Fibroblast of gingiva (primary cell): ENCODE measurements at places on chromosomes 11 and 22.

DNA sequence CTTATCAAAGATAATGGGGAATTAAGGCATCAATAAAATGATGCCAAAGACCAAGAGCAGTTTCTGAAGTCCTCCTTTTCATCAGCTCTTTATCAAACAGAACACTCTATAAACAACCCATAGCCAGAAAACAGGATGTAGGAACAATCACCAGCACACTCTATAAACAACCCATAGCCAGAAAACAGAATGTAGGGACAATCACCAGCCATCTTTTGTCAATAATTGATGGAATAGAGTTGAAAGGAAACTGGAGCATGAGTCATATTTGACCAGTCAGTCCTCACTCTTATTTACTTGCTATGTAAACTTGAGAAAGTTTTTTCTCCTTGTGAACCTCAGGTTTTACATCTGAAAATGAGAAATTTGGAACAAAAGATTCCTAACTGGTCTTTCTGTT lies 10.0 kb downstream of the MS4A2 start:
- DNase-seq = no peak

DNA sequence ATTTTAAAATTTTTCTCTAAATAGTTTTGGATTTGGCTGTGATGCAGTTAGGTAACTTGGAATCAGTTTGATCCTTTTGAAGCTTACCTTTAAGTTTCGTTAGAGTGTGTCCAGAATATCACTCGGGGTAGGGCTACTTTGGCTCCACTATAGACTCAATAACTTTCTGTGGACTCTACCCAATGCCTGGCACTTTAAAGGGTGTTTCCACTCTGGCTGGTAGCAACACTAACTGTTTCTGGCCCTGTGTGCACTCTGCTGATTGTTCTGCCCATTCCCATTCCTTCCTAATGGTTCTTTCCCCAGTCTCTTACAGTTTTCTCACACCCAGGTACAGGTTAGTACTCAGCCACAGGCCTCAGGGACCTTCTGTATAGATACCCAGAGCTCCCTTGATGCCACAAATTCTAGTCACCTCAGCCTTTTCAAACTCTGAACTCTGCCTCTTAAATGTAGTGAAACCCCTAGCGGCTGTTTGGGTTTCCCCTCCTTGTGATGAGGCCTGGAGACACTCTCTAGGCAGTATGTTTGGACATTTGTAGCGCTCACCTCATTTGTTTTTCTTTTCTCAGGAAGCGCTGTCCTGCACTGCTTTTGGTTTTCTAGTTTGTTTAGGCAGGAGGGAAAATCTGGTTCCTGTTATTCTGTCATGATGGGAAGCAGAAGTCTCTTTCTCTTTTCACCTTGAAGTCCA lies 16.8 kb downstream of the CUL5 start:
- no peak for DNase-seq

GRCh38 chr11:114156131-114156581 lies 96.6 kb downstream of the ZBTB16 start:
- DNase-seq = no peak

- DNase-seq = peak; percentile 21
These were observed 152.0 kb upstream of the SYN3 start for GRCh38 chr22:33209930-33210784.

GRCh38 chr11:8959546-8960166 lies 4.6 kb downstream of the TMEM9B start:
- DNase-seq = peak; percentile 78

- peak; percentile 88 for DNase-seq
These were observed 125.4 kb downstream of the CASP12 start for GRCh38 chr11:104772806-104773241.

DNA sequence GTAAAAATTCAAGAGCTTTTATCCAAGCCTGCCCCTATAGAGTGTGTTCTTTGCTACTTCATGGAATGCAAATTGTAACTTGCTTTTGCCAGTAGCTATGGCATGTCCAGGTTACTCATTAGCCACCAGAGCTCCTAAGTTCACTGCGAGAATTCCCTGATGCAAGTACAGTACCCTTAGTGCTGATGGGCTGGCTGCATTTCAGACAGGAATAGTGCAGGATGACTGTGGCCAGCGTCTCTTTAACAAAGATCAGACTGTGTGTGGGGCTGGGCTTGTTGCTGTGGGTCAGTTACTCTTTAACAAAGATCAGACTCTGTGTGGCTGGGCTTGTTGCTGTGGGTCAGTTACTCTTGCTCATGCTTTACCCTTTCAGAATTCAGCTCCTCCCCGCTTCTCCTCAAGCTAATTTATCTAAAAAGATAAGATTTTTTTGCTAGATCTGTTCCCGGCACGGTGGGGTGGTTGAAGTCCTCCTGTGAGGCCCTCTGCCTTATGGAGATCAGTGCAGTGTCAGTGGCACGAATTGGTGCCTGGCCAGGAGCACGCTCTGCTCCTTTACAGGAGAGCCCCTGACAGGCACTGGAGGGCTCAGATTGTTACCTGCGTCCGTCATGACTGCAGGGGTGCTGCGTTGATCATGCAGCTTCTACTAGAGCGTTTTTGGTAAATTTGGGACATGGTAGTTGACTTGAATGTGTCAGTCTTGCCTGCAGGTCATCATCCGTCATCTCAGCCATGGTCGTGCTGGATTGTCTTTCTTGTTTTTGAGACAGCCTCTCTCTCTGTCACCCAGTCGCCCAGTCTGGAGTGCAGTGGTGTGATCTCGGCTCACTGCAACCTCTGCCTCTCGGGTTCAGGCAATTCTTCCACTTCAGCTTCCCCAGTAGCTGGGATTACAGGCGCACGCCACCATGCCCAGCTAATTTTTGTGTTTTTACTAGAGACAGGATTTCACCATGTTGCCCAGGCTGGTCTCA lies 27.0 kb downstream of the AP2A2 start:
- DNase-seq = no peak

- DNase-seq = no peak
These were observed 78.4 kb upstream of the MTMR2 start for GRCh38 chr11:96002339-96002738.

DNA sequence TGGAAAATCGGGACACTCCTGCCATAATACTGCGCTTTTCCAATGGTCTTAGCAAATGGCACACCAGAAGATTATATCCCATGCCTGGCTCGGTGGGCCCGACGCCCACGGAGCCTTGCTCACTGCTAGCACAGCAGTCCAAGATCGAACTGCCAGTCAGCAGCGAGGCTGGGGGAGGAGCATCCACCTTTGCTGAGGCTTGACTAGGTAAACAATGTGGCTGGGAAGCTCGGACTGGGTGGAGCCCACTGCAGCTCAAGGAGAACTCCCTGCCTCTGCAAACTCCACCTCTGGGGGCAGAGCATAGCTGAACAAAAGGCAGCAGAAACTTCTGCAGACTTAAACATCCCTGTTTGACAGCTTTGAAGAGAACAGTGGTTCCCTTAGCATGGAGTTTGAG lies 15.6 kb downstream of the PTH start:
- no peak for DNase-seq

- DNase-seq = no peak
These were observed 244.1 kb upstream of the API5 start for GRCh38 chr11:43067681-43068080.

DNA sequence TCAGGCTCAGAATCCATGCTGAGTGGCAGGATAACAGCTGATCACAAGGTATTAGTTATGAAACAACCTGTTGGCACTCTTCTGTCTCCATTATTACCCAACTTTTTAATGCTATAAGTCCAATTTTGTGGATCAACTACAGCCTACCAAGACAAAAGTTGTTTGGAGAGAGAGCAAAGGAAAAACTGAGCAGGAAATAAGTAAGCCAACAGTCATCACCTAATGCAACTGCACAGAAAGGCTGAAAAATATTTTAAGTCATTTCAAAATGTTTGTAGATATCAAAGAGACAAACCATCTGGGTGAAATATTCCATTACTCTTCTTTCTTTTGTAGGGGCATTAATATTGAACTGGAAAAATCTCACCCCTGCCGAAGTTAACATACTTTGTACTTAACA lies 41.6 kb downstream of the FDX1 start:
- peak; percentile 54 for DNase-seq

- no peak for DNase-seq
These were observed 75.9 kb downstream of the PARVA start for GRCh38 chr11:12453243-12453642.

- no peak for DNase-seq
These were observed 2.0 kb downstream of the NTM start for GRCh38 chr11:131372234-131372962.

DNA sequence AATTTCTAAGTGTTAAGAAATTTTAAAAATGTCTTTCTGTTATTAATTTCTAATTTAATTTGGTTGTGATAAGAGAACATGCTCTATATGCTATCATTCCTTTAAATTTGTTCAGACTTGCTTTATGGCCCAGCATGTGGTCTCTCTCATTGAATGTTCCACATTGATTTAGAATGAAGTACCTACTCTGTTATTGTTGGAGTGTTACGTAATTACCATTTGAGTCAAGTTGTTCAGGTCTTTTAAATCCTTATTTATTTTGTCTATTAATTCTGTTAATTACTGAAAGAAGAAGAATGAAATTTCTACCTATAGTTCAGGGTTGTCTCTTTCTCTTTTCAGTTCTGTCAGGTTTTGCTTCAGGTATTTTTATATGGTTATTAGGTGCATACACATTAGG lies 57.0 kb downstream of the PRMT3 start:
- no peak for DNase-seq

- no peak for DNase-seq
These were observed 77.4 kb downstream of the SOX6 start for GRCh38 chr11:16278979-16279378.

DNA sequence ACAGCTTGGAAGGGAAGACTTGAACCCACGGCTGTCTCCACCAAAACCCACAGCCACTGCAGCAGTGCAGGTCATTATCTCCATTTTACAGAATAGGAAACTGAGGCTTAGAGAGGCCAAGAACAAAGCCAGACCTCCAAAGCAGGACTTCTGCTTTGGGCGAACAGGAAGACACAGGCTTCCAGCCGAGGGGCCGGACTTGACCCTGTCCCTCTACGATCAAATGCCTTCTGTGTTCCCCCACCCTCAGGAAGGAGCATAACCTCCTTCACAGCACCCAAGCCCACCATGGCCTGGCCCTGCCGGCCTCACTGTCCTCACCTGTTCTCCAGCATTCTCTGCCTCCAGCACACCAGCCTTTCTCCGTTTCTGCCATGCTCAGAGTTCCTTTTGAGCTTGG lies 15.8 kb downstream of the IGLL1 start:
- DNase-seq = no peak

DNA sequence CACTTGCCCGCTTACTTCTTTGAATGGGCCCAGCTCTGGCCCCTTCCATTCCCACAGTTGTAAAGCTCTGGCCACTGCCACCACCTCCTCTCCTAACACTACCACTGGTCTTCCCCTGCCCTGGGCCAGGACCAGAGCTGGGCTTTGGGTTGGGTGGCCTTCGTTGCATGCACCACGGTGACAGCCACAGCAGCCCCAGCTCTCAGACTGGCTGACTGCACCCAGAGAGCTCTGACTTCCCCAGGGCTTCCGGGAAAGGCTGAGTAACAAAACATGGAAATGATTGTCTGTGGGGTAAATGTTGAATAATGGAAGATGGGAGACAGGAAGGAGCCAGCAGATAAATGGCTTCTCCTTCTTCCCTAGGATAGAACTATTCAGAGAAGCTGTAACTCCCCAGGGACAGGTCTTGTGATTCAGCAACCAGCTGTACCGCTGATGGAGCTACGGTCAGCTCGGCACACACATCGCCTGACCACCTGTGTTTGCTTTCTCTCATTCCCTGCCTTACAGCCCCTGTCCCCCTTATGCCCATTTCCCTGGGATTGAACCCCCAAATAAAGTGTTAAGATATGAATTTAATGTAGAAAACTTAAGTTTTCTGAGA lies 27.6 kb downstream of the SCN4B start:
- no peak for DNase-seq

GRCh38 chr11:63821411-63821810 lies 8.2 kb downstream of the SPINDOC start:
- no peak for DNase-seq

DNA sequence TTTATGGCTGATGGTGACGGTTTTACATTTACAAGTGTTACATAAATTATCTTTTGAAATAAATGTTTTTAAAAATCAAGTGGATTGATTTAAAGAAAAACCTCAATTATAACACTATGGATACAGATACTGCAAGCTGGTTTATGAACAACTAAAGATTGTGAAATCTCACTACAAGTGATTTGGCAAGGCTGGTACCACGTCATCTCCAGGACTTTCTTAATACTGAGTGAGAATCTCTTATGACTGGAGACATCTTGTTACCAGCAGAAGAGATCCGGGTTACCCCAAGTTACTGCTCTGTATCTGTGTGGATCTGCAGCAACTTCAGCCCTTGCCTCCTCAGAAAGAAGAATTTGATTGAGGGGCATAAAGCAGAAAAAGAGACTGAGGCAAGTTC lies 452.9 kb downstream of the MN1 start:
- peak; percentile 67 for DNase-seq

DNA sequence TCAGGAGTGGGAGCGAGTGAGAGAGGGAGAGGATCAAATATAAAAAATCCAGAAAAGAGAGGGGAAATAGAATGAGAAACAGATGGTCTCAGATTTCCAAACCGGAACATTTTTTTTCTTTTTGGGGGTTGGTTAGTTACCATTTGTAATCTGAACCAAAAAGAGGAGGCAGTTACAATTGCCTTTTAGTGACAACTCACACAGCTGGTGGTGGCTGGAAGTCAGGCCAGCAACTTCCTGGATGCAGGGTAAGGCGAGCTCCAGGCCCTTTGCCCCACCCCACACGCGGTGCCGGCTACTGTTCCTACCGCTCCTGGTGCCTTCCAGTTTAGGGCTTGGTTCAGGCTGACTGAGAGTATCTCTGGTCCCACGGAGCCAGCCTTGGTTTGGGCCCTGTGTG lies 21.0 kb upstream of the UBASH3B start:
- peak; percentile 92 for DNase-seq

GRCh38 chr22:39362932-39363331 lies 13.1 kb downstream of the SYNGR1 start:
- DNase-seq = no peak

DNA sequence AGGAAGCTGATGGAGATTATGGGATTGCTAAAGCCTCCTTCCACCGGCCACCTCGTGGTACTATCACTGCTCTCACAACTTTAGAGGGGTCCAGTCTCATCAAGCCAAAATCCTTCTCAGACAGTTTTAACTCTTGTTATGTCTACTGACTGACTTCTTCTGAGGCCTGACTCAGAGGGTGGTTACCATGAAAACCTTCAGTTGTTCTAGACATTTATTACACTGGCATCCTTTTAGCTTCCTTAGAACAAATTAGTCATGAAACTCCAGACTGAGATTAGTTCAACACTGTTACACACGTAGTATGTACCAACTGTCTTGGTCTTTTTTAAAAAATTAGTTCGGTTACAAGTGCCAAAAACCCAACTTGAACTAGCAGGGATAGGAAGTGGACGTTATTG lies 7.5 kb downstream of the DIXDC1 start:
- DNase-seq = peak; percentile 76

GRCh38 chr11:62501432-62501891 lies 45.1 kb downstream of the AHNAK start:
- DNase-seq = peak; percentile 71

DNA sequence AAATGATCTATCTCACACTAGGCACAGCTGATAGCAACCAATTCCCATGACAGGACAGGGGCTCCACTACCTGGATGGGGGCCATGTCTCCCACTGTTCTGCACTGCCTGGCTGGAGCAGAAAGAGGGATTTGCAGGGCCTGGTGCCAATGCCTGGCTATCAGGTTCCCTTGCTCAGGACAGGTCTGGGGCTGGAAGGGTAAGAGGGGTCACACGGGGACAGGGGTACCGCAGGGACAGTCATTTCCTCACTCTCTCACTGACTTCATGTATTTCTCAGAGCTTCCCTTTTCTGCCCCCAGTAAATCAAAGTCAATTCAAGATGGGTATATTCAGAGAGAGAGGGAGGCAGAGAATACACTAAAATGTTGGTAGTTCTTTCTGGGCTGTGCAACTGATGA lies 119.1 kb upstream of the CSNK2A3 start:
- no peak for DNase-seq

- peak; percentile 98 for DNase-seq
These were observed 25.0 kb upstream of the GAL start for GRCh38 chr11:68659158-68659921.
